ENCODE measurements at places on chromosomes 2 and 18.

- DNase-seq: no peak
Measured at GRCh38 chr18:48711651-48712486, 173.0 kb downstream of the CTIF start.

GRCh38 chr2:134372611-134373131 lies 118.8 kb downstream of the MGAT5 start:
- no peak for DNase-seq

- no peak for DNase-seq
Measured at GRCh38 chr2:151083856-151084795, 177.5 kb downstream of the RBM43 start.

- no peak for DNase-seq
Measured at GRCh38 chr2:39266139-39266805, 22.5 kb upstream of the CDKL4 start.

DNA sequence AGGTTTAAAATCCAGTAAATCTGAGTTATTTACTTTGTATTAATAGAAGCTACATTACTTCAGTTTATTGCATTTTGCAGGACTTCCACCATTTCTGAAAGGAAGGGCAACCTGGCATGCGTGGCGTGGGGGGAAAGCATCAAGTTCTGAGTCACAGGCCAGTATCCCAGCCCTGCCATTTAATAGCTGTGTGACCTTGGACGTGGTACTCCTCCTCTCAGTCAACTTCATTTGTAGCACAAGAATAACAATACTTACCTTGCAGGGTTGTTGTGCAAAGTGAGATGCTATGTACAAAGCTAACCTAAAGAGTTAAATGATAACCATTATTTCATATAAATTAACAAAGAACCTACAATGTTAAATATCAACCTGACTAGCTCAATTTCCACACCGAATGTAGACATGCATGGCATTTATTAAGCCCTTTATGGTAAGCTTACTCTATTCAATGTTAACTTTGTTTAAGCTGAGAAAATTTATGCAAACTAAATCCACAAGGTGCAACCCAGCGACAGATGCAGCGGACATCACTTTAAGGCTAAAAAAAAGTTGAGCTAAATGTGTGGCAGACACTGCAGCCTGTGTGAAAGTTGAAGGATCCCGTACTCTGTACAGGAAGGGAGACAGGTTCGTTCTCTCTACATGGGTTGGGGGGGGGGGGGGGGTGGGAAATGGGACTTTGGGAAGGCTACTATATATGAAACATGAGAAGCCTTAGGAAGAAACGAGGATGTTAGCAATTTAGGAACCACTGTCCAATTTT lies 17.2 kb upstream of the STPG4 start:
- no peak for DNase-seq

Measured in ascending aorta (tissue), 2 donors.